ENCODE measurements at places on chromosomes 3 and 15.

GRCh38 chr15:91150502-91151160 is 50.6 kb downstream of the SV2B start:
- DNase-seq = no peak

GRCh38 chr15:58139276-58139988 is 1.3 kb downstream of the AQP9 start:
- no peak for DNase-seq

- DNase-seq = no peak
Observed at GRCh38 chr15:77376770-77377169, 43.1 kb downstream of the PEAK1 start.

DNA sequence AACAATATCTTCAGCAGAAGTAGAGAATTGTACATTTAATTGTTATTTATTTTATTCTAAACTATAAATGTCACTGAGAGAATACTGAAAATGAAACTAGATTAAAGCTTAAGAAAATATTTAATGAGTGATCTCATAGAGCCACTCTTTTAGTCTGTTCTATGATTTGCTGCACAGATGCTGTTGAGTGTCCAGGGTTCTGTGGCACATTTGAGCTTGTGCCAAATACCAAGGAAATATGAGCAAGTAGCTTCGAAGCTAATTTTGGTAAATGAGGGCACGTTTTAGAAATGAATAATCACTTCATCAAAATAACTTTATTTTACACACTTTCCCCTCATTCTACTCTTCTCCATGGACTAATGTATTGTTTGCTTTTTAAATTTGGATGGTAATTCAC is 53.6 kb upstream of the THRB start:
- DNase-seq = peak; percentile 42
